Spinal cord (tissue), 10 donors: ENCODE measurements at places on chromosomes 3 and 15.

- no peak for DNase-seq
Measured at GRCh38 chr3:150237490-150237889, 170.6 kb upstream of the TSC22D2 start.

DNA sequence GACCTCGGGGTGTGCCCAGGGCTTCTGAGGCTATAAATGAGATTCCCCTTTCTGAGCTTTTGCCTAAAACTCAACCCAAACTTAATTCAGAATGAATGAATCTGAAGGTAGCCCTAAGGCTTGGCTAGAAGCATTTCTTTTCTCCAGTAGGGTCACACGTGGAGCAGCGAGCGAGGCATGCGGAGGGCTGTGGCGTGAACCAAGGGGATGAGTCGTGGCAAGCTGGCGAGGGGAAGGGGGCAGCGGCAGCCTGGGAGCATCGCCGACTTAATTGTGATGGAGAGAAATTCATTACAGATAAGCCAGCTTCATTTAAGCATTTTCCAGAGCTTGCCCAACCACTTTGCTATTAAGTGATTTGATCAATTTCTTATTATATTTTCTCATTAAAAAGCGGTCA lies 79.9 kb downstream of the CHSY1 start:
- DNase-seq: no peak

- no peak for DNase-seq
Measured at GRCh38 chr3:31952205-31952604, 28.9 kb downstream of the OSBPL10 start.

DNA sequence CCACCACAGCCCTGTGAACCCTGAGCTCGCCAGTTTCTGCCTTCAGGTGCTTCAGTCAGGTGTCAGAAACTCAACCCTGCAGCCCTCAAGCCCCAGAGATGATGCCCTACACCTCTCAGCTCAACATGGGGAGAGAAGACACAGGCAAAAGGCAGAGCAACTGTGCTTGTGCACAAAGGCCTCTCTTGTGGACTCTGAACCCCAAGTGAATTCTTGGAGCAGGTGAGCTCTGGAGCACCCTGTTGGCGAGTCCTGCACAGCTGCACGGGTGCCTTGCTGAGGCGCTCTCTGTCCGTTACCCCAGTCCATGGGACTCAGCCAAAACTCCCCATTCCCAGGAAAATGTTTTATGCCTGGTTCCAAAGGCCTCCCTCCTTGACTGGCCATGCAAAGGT lies 197.0 kb downstream of the KLF13 start:
- DNase-seq: no peak

DNA sequence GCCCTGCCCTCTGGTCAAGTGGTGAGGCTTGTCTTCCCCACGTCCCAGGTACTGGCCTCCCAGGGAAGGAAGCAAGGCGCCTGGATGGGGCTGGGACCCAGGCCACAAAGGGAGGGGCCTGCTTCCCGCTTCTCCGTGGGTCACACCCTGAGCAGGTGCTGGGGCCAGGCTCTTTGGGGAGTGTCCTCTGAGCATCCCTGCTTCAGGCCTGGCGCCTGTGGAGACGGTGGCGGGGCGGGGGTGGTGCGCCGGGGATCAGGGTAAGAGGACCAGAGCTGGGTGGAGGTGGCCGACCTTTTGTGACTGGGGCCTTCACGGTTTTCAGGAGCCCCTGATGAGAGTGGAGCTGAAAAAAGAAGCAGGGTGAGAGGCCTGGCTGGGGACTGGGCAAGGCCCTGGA lies 3.6 kb downstream of the PLA2G4B start:
- no peak for DNase-seq

GRCh38 chr3:58529516-58530353 lies 7.3 kb downstream of the ACOX2 start:
- DNase-seq: no peak

GRCh38 chr3:128889139-128889894 lies 9.9 kb downstream of the ACAD9 start:
- no peak for DNase-seq

- peak; percentile 57 for DNase-seq
Measured at GRCh38 chr3:193132964-193133363, 108.1 kb upstream of the PLAAT1 start.

DNA sequence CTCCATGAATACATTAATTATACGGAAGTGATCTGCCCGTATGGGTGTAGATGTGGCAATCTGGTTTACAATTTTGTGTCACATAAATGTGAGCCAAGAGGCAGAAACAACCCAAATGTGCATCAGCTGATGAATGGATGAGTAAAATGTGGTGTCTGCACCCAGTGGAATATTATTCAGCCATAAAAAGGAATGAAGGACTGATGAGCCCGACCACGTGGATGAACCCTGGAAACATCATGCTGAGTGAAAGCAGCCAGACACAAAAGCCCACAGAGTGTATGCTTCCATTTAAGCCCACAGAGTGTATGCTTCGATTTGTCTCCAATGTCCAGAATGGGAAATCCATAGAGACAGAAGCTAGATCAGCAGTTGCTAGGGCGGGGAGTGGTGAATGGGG lies 27.6 kb upstream of the FBLN2 start:
- no peak for DNase-seq
